ENCODE measurements at places on chromosomes 3 and 15.

DNA sequence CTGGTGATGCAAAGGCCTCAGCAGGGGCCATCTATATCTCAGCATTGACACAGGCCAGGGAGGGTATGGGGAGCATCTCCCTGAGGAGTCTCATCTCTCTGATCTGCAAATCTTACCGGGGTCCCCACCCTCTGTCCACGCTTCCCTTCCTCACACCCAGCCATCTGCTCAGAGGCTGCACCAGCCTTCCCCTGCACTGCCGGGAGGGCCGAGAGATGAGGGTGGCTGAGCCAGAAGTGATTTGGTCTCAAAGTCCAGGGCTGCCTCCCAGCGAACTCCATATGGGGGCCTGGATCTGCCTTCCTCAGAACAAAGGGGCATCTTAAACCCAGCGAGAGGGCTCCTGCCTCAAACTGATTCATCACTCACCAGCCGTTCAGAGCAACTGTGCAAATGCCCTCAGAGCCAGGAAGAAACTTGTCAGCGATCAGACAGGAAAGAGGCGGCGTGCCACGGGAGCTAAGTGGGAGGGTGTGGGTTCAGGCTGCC is 4.6 kb downstream of the IGDCC3 start:
- no peak for ATAC-seq

- no peak for ATAC-seq
These were observed 25.9 kb upstream of the GABRG3 start for GRCh38 chr15:26945046-26945445.

- no peak for ATAC-seq
These were observed 555.3 kb downstream of the IGSF11 start for GRCh38 chr3:118479376-118479775.

- no peak for ATAC-seq
These were observed 78.2 kb upstream of the VEPH1 start for GRCh38 chr3:157581371-157581770.

Data from motor neuron (in vitro differentiated cells).